ENCODE measurements at places on chromosomes 11 and 22.

- DNase-seq: no peak
Measured at GRCh38 chr11:131512228-131512627, 141.8 kb downstream of the NTM start.

DNA sequence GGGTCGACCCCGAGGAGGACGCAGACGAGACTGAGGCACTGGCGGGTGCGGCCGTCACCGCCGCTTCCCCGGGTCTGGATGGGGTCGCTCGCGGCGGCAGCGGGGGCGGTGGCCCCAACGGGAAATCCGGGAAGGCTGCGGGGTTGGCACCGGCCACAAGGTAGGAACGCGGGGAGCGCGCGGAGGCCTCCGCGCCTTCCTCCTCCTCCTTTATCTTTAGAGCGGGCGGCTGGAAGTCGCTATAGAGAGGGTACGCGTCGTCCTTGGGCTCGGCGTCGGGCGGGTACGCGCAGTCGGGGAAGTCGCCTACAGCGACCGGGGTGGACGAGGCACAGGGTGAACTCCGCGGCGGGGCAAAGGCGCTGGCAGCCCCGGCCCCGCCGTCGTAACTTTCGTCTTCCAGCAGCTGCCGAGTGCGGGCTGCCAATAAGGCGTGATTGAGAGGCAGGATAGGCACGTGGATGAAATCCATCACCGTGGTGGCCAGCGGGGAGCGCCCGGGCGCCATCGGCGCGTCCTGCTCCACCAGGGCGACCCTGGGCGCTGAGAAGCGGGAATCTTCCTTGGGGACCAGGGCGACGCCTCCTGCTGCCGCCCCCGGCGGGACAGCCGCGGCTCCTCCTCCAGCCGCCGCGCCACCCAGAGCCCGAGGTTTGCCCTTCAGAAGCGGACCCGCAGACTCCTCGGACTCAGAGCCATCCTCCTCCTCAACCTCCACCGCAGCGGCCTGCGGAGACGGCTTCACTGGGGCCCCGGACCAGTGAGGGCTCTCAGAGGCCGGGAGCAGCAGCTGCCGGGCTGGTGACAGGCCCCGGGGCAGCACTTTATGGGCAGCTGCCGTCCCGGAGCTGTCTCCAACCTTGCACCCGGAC lies 1.7 kb downstream of the PGR start:
- no peak for DNase-seq

DNA sequence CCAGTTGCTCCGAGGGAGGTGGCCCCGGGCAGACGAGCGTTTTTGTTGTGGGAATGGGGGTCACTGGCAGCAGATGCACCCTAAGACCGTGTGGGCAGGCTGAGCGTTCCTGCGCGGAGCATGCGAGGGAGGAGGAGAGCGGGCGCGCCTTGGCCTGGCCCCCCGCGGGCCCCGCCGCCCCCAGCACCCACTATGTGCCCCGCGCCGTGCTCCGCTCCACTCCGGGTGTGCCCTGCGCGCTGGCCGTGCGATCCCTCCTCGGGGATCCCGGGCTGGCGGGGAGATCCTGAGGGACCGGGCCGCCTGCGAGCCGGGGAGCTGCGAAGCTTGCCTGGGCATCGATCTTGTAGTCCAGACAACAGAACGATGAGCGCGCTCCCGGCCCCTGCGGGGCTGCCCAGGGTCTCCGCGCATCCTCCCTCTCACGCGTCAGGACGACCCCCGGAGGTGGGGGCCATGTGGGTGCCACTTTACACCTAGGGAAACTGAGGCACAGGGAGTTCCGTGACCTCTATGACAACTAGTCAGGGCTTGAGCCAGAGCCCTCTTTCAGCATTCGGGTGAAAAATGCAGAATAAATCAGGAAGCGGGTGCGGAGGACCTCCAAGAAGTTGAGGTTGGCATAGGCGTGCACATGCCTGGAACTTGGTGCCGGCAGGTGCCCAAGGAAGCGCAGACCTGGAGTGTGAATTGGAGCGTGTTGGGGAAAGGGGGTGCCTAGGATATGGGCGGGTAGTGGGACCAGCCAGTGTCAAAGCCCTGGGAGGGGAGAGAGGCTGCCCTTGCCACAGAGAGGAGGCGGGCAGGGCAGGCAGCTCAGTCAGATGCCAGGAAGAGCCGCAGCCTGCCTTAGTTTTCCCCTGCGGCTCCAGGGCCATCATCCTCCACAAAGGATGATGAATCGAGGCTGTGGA lies 1.3 kb upstream of the KMT5B start:
- DNase-seq: no peak

DNA sequence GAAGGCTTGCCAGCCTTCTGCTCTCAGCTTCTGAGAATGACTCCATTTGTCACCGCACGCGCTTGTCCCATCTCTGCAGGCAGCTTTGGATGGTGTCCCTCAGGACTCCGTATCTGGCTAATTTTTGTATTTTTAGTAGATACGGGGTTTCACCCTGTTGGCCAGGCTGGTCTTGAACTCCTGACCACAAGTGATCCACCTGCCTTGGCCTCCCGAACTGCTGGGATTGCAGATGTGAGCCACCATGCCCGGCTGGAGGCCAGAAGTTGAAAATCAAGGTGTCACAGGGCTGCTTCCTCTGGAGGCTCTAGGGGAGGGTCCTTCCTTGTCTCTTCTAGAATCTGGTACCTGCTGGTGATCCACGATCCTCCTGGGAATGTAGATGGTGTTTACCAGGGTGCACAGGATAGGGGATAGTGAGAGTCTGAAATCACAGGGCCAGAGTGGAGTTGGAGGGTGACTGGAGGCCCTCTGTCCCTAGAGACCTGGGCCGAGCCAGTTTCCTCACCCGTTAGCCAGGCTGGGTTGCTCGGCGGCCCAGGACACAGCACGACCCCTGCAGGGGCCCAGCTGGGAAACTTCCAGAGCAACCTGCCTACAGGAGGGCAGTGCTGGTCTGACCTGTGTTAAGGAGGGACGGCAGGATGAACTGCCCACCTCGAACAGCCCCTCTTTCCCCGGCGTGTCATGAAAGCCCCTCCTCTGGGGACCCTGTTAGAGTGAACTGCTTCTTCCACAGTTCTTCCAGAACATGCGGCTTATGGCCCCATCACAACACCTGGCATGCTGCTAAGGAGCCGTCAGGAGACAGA lies 48.9 kb upstream of the SHANK2 start:
- no peak for DNase-seq

DNA sequence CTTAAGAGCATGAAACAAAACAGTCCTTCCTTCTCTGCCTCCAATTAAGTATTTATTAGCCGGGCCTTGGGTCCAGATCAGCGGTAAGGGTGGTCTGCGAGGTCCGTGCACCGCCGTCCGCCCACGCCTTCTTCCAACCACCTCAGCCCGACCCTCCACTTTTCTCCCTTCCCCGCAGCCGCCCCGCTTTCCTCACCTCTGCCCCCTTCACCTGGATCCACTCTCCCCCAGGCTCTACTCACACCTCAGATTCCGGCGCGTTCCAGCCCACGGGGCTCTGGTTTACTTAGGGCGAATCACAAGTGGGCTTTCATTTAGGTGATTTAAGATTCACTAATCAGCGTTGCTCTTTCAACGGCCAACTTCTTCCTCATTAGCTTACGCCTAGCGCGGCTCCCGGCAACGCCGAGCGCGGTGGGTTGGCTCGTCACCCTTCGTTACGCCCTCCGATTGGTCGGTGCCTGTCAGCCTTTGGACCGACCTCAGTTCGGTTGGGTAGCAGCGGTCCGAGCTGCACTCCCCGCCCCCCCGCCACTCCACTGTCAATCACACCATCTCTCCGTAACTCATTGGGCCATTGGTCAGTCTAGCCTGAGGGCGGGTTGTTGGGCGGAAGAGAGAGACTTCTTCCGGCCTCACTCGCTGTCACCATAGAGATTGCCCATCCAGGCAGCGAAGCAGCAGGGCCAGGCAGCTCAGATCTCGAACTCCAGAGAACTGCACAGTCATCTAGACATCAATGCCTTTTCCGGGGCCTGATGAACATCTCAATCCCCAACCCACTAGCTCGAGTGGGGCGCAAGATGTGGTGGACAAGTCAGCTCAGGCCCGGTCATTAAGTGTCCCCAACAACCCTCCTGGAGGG lies at the start of gene TMEM218:
TMEM218 (minus strand) TSS at position 284 of the 865 bp plus-strand sequence. CDS start 9,385 bp downstream, outside the sequence.
- peak; percentile 99 for DNase-seq

- peak; percentile 62 for DNase-seq
Measured at GRCh38 chr22:46649141-46650077, 29.2 kb downstream of the GRAMD4 start.

GRCh38 chr11:33448461-33449130 lies 191.4 kb downstream of the HIPK3 start:
- DNase-seq: no peak

GRCh38 chr11:103929170-103929903 lies 107.1 kb upstream of the DDI1 start:
- DNase-seq: no peak
